Naive thymus-derived CD4-positive, alpha-beta T cell (primary cell): ENCODE measurements at places on chromosomes 12 and 14. TPM values are rescaled to one million over a fixed set of nuclear protein-coding genes. Genes with fewer than 3 reads are reported as not detected.

DNA sequence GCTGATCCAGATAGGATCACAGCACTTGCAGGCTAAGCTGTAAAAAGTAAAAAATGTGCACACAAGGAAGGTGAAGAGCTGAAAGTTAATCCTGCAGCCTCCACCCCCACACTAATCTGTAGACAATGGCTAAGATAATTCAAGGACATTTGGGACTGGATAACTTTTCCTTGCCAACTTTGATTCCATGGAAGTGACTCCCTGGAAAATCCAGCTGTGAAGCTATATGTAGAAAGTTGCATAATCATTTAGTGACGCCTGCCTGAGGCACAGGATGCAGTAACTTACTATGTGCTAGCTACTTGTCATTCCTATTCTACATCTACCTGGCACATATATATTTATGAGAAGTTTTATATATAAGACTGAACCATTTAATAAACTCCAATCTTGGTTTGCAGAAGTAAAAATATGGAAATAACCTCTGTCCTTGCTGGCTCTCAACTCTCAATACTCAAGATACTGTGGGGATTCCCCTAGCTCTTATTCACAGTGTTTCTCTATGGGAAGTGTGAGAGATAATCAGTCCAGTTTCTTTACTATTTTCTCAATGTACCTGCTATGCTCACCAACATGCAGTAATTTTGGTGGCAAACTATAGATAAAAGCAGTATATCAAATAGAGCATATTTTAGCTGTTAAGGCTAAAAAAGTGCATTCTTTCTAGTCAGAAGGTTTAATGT, 14.8 kb downstream of the LDHB start:
- H3K4me3 ChIP-seq = no peak overlapping the region
- H3K4me1 ChIP-seq = peaks cover 11% of the 10 kb centered on the region
- no peak for DNase-seq
- peak overlapping the region; percentile 47 for H3K27ac ChIP-seq

DNA sequence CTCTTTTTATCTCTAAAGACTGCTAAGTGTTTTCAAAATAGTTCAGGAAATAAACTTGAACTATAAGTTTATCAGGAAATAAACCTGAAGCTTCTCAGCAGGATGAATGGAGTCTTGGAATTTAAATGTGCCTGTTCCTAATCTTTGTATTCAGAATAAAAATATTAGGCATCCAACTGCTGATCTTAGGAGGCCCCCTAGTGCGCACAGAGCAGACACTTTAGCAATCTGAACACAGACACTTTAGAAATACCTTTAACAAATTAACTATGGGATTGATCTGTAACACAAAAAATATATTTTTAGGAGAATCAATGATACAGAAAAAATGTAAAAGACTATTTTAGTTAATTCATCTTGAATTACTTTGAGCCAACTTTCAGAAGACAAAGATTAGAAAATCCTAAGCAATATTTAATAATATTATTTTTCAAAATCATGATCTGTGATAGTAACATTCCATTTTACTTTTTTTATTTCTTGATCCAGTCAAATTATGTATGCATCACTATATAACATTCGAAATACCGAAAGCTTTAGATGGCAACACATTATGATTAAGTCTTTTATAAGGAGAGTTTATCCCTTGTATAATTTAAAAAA, 80.9 kb downstream of the SLC41A2 start:
- H3K36me3 ChIP-seq = no peaks in the 10 kb centered on the region
- H3K27ac ChIP-seq = no peak overlapping the region
- no peaks in the 10 kb centered on the region for H3K27me3 ChIP-seq
- no peaks in the 10 kb centered on the region for H3K4me1 ChIP-seq

DNA sequence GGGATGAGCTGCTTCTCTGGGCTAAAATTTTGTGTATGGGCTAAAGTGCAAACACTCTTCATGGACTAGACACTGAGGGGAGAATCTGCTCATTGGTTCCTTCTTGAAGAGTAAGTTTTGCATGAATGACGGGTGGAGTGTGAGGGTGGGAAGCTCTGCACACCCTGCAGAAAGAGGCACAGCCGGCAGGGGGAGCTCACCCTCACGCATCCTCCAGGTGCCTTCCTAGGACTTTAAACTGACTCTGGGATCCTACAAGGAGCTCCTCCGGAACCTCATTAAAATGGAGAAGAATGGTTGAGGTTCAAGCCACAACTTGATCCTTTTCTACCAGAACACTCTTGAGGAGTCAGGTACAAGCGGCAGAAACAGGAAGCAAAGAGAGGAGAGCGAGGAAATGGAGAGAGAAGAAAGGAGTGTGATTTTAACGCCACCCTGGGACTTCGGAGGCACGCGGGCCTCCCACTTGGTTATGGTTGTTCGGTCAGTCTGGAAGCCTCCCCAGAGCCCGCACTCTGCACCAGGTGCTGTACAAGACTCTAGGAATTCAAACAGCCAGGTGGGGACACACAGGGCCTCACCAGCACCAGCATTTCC, 87.5 kb downstream of the SETD3 start:
- no peak for DNase-seq
- H3K4me1 ChIP-seq = no peaks in the 10 kb centered on the region
- H3K4me3 ChIP-seq = no peak overlapping the region
- no peaks in the 10 kb centered on the region for H3K27me3 ChIP-seq
- no peaks in the 10 kb centered on the region for H3K36me3 ChIP-seq

DNA sequence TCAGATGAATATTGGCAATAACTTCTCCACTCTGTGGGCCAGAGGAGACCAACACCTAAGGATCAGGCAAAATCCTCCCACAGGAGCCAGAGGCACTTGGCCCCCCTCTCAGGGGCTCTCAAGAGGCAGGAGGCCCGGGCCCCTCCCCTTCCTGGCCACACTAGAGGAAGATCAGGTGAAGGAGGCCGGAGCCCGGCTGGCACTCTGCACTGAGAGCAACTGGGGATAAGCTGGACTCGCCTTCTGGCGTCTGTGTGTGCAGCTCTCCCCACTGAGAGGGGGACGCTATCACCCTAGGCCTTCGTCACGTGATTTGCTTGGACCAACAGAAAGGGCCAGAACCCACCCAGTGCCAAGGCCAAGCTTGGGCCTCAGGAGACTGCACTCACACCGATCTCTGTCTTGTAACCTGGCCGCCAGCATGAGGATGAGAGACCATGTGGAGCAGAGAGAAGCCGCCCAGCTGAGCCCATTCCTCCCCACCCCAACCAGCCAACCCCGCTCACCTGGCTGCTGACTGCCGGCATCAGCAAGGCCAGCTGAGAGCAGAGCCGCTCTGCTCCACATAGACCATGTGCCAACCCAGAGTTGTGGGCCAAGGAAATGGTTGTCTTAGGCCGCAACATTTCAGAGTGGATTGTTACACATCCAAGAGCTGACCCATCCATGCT, 64.0 kb downstream of the NOC4L start:
- H3K36me3 ChIP-seq = no peaks in the 10 kb centered on the region
- H3K4me3 ChIP-seq = no peak overlapping the region
- no peak for DNase-seq

GRCh38 chr12:12724421-12725085, 7.4 kb downstream of the CDKN1B start:
- no peaks in the 10 kb centered on the region for H3K27me3 ChIP-seq
- peaks cover 28% of the 10 kb centered on the region for H3K4me1 ChIP-seq
- peak overlapping the region; percentile 53 for H3K4me3 ChIP-seq

DNA sequence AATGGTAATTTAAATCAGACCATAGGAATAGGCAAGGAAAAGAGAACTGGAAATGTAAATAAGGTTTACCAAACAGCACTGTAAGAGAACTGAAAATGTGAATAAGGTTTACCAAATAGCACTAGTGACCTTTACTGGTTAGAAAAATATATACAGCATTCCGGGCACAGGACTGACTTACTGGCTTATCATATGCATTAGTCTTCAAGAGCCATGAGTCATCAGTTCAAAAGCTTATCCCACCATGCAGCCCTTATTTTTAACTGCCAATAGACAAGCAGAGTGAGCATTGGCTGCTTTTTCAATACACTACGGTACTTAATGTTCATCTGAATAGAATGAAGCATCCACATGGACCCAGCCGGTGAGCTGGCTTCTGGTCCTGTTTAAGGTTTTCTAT, 13.0 kb upstream of the NELL2 start:
- no peak overlapping the region for H3K27ac ChIP-seq
- DNase-seq = no peak
- H3K36me3 ChIP-seq = no peaks in the 10 kb centered on the region

GRCh38 chr12:46244273-46244915, 24.4 kb downstream of the SLC38A1 start:
- DNase-seq = no peak
- H3K4me1 ChIP-seq = peaks cover 30% of the 10 kb centered on the region
- no peak overlapping the region for H3K4me3 ChIP-seq
- no peak overlapping the region for H3K27ac ChIP-seq

DNA sequence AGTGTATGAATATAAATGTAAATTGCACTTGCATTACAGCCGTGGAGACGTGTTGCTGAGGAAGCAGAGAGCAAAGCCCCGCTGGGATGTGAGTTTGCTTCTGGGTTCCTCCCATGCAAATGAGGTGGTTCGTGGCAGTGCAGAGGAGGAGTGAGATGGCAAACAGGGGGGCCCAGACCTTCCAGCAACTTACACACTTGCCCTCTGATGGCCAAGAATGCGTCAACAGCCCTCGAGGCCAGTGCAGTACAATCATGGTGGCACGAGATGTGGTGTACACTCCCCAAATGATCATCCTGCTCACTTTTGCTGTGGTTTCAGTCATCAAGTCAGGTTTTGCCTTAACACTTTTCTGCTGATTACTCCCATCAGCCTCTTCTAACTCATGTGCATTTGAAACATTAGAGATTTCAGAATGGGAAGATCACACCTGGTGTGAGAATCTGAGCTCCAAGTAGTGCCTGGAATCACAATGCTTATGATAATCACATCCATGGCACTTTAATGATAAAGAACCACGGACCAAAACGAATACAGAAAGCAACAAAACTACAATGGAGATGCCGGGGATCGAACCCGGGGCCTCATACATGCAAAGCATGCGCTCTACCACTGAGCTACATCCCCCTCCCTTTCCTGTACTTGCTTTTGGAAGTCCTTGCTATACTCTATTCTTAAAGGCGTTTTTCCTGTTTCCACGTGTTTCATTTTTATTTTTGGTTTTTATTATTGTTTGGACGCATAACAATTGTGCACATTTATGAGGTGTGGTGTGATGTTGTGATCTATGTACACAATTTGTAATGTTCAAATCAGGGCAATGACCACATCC, 7.0 kb upstream of the UBC start:
- DNase-seq = peak; percentile 67
- no peaks in the 10 kb centered on the region for H3K36me3 ChIP-seq
- peak overlapping the region; percentile 52 for H3K27ac ChIP-seq
- H3K4me3 ChIP-seq = peak overlapping the region; percentile 54
- peaks cover 56% of the 10 kb centered on the region for H3K4me1 ChIP-seq

DNA sequence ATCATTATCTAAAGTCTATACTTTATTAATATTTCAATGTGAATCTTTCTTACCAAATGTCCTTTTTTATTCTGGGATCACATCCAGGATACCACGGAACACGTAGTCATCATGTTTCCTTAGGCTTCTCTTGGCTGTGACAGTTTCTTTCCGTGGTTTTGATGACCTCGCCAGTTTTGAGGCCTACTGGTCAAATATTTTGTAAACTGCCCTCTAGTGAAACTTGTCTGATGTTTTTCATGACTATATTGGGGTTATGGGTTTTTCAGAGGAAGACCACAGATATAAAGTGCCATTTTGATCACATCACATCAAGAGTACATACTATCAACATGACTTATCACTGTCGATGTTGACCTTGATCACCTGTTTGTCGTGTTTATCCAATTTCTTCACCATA, 14.1 kb upstream of the SERPINA6 start:
- H3K27me3 ChIP-seq = no peaks in the 10 kb centered on the region
- H3K4me3 ChIP-seq = no peak overlapping the region
- no peaks in the 10 kb centered on the region for H3K36me3 ChIP-seq
- no peak for DNase-seq

DNA sequence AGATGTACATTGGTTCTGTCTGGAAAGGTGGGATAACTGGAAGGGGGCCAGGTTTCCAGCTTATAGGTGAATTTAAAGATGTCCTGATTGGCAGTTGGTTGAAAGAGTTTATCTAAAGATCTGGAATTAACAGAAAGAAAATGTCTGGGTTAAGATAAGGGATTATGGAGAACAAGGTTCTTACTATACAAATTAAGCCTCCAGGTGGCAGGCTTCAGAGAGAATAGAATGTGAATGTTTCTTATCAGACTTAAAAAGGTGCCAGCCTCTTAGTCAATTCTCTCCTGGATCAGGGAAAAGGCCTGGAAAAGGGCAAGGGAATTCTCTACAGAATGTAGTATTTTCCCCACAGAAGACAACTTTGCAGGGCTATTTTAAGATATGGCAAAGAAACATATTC, 53.1 kb downstream of the CNTN1 start:
- H3K4me1 ChIP-seq = no peaks in the 10 kb centered on the region
- H3K4me3 ChIP-seq = no peak overlapping the region
- no peak for DNase-seq
- H3K27ac ChIP-seq = no peak overlapping the region
- no peaks in the 10 kb centered on the region for H3K27me3 ChIP-seq

- H3K36me3 ChIP-seq = no peaks in the 10 kb centered on the region
- DNase-seq = no peak
These were observed 302.0 kb upstream of the SYT1 start for GRCh38 chr12:78562368-78563205.

Gene RASSF9
- total RNA-seq = not detected in 2 replicates

Gene UNC79
- total RNA-seq = 0.15 TPM

GRCh38 chr12:46965137-46965536, 114.3 kb upstream of the PCED1B start:
- no peak overlapping the region for H3K27ac ChIP-seq
- no peak for DNase-seq
- H3K4me3 ChIP-seq = no peak overlapping the region

- no peaks in the 10 kb centered on the region for H3K36me3 ChIP-seq
- no peak overlapping the region for H3K4me3 ChIP-seq
- H3K27ac ChIP-seq = no peak overlapping the region
These were observed 76.0 kb upstream of the CCDC60 start for GRCh38 chr12:119258556-119258955.

DNA sequence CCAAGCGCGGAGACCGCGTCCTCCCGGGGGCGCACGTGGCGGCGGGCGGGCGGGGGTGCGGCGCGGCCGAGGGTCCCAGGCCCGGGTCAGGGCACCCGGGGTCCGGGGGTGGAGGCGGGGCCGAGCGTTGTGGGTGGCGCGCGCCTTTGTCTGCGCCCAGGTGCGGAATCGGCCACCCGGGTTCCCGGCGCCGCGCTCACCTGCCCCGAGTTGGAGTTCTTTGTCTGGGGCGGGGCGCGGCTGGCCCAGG, 50.1 kb downstream of the LRCOL1 start:
- no peak overlapping the region for H3K27ac ChIP-seq
- H3K36me3 ChIP-seq = no peaks in the 10 kb centered on the region
- no peaks in the 10 kb centered on the region for H3K27me3 ChIP-seq
- peaks cover 7% of the 10 kb centered on the region for H3K4me1 ChIP-seq
